NCI-H2029 (cell line): ENCODE measurements at places on chromosomes 12 and 14.

GRCh38 chr14:90575781-90576180, 179.0 kb downstream of the CALM1 start:
- no peak for DNase-seq

DNA sequence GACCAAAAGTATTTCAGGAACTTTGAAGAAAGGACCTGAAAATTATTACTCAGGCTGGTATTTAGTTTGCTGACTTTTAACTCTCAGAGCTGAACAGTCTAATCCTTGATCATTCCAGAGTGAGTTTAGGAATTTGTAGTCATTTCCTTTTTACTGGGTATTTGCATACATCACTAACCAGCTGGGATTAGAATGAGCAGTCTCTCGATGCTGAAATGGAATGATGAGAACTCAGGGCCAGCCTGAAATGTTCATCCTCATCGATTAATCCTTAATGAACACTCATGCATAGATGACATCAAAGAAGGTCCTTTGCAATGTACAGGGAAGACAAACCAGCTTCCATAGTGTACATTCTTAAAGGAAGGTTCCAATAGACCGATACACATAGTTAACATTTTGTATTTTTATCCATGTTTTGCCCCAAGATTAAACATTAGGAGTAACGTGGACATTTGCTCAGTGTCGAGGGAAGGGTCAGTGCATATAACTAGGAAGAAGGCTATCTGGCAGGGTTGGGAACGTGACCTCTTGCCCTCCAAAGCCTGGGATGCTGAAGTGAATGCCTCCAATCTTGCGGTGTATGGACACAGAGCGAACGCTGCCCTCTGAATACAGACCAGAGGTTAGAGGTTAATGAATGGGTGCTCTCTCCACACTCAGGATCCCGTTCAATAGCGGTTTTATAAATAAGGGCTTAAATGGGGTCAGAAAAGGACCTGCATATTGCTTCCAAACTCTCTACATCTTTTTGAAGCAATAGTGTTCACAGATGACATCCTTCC, 14.5 kb downstream of the FBXL14 start:
- no peak for DNase-seq

DNA sequence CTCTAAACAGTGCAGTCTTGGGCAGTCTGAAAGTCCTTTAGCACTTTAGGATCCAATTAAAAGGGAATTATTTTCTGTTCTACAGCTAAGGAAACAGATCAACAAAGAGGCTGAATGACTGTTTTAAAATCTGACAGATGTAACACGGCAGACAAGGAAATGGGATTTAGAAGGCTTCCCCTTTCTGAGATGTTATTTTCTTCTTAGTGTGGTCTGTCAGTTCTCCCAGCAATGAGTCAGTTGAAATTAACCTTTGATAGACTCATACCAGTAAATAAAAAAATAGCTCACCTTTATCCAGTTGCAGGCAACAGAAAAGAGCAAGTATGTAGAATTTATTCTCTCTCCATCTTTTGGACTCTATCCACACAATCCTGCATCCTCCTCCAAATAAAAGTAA, 98.1 kb downstream of the NEDD1 start:
- no peak for DNase-seq

- no peak for DNase-seq
These were observed 1.1 kb downstream of the MIS18BP1 start for GRCh38 chr14:45251912-45252311.

DNA sequence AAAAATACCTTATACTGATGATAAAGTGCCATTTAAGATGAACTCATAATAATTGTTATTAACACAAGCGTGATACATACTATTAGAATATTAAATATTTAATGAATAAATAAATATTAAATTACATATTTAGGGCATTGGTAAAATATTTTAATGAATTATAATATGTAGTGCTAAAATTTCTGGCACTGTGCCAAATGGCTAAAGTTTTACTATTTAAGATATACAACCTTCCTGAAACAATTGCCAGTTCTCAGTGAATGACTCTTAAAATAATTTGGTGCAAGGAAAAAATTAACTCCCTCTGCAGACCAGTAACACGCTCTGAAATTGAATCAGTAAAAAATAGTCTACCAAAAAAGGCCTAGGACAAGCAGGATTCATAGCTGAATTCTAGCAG, 428.9 kb upstream of the ATXN7L3B start:
- no peak for DNase-seq

GRCh38 chr12:57756406-57757341, 1.8 kb downstream of the MARCHF9 start:
- DNase-seq, result no peak

DNA sequence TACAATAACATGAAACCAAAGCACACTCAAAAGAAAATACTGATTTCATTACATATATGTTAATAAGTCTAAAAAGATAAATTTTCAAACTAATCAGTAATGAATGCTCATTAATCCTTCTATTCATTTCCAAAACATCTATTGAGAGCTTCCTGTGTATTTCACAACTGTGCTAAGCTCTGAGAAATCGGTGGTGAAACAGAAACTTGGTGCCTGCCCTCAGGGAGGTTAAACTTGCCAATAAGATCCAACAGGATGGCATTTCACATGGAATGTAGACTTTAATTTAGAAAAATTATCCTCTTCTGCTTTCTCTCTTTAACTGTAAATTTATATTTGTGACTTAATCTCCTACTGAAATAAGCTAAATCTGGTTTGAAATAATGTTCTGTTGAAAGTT, 70.9 kb upstream of the SLC38A4 start:
- no peak for DNase-seq

DNA sequence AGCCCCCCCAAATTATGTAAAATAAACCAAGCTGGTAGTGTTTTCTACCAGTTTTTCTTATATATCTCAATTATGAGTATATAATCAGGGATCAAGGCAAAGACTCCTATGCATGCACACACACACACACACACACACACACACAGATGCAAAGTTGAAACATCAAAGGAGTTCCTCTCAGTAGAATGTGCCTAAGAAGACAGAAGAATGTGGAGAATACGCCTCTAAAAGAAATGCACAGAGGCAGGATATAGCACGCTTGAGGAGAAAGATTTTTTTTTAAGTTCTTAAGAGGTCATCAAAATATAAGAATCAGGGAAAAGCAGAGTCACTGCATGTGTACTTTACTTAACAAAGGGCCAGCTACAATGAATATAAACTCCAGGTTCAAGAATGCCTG, 138.2 kb upstream of the CLEC14A start:
- DNase-seq, result no peak

DNA sequence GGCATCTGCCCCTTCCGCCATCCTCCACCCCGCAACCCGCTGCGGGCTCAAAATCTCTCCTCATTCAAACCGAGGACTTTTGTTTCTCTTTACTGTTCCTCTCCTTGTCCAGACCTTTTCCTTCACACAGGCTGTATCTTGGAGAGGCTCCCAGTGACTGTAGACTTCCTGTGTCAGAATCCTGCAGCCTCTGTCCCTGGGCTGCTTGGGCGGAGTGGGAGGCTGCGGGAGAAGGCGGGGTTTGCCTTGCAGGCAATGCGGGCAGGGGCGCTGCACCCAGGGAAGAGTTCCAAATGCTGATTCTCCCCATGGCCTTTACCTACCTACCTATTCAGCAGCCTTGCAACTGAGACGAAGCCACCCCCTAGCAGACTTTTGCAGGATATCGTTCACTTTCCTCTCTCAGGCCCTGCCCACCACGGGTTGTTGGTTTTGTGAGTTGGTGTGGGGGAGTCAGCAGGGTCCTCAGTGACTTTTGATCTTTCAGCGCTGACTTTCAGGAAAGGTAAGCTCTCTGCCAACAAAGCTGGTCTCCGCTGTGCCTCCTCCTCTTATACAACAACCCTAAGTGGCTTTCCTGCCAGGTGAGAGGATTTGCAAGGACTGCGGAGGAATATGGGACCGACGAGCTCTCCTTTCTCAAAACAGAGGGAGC, 79.0 kb upstream of the KCNA1 start:
- no peak for DNase-seq

GRCh38 chr12:121170611-121171260, 38.1 kb downstream of the P2RX7 start:
- DNase-seq, result no peak

- no peak for DNase-seq
These were observed 34.8 kb downstream of the PTHLH start for GRCh38 chr12:27937768-27938167.

DNA sequence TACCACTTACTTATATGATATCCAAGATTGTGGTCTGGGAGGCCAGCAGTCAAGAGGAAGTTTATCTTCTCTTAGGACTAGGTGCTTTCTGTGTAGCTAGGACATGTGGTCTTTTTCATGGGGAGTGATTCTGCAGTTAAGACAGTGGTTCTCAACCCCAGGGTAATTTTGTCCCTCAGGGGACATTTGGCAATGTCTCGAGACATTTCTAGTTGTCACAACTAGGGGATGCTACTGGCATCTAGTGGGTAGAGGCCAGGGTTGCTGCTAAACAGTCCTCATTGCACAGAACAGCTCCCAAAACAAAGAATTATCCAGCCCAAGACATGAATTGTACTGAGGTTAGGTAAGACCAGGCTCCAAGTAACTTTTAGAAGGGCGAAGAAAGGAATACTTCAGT, 20.0 kb downstream of the AMDHD1 start:
- no peak for DNase-seq

GRCh38 chr12:70876952-70877351, 43.6 kb downstream of the PTPRR start:
- no peak for DNase-seq
